ENCODE measurements at places on chromosomes 4 and X.

GRCh38 chrX:79162076-79162475, 17.6 kb downstream of the GPR174 start:
- DNase-seq = no peak

GRCh38 chr4:126495163-126495752, 1137.5 kb upstream of the INTU start:
- no peak for DNase-seq

GRCh38 chr4:39029752-39030694, 2.2 kb downstream of the TMEM156 start:
- no peak for DNase-seq

DNA sequence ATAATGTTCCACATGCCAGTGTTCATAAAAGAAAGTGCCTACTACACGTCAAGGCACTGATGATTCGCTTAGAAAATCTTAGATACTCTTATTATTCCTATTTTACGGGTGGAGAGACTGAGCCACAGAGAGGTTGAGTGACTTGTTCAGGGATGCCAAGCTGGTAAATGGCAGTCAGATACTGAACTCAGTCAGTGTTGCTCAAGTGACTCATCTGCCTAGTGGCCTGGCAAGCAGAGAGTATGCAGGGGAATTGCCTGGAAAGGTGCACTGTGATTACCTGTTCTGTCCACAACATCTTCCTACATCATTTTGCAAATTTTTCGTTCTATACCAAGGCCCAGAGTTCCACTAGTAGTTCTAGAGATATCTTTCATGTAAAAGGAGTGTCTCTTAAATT, 68.4 kb downstream of the RAPGEF2 start:
- DNase-seq = peak; percentile 6

DNA sequence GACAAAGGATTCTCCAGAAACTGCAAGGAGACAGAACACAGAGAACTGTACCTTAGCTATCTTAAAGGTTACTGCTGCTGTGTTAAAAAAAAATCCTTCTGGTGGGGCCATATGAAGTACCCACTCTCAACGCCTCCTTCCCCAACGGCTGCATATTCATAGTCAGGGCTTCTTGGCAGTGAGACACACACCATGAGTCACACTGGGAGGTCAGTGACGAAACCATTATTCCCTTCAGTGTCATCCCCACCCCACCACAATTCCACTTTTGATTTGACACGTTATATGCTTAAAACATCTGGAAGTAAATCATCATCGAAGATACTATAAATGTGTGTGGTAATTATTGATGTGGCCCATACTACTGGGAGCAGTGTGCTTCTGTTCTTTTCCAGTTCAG, 271.5 kb downstream of the LDB2 start:
- DNase-seq = no peak

DNA sequence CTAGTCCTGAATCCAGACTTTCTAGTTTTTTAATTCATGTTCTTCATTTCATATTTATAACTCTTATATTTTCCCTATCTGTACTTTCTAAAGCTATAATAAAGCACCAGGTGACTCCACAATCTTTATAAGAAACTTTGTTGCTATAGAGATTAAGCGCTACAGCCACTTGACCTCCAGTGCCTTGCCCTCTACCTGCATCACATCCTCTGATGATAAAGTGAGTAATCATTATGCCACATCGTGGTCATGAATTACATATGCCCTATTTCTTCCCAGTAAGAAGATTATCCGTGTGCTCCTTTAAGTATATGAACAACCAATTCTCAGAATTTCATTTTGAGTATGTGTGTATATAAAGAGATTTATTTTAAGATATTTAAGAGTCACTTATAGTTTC, 6.8 kb upstream of the DYNLT3 start:
- no peak for DNase-seq

DNA sequence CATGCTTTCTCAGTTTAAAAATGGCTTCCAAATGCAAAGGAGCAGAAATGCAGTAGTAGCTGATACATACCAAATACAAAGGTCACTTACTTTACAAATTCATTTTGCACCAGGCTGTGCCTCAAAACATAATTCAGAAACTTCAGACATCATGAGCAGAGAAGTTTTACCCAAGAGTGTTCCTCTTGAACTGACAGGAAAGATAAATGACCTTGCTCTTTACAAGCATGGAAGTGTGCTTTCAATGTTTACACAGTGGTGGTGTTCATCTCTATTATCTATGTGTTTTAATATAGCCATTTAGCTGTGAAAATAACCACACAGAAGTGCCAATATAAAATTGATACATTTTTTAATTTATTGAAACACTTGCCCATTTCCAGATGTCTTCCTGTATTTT, 383.4 kb downstream of the ANKRD50 start:
- DNase-seq = no peak

DNA sequence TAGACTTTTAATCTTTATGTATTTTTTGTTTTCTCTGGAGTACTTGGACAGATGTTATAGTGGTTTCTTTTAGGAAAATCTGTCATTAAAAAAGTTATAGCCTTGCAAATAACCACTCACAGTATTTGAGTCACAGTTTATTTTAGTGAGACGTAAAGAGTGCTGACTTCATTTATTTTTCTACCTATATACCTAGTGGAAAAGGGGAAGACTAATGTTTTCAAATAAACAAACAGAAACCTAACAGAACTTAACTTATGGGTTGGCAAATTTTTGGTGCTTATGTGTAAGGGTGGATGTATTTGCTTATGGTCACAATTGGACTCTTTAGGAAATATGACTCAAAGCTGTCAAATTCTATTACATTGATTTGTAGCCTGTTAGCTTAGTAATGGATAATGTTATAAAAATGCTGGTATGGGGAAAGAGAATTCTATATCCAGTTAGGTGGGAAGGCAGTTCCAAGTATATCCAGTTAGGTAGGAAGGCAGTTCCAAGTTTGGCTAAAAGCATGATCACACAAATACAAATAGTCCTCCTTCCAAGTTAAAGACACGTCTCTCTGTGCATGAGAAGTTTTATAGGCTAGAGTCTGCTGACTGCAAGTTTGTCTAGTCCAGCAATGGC, 61.9 kb downstream of the SLC9A6 start:
- DNase-seq = no peak

DNA sequence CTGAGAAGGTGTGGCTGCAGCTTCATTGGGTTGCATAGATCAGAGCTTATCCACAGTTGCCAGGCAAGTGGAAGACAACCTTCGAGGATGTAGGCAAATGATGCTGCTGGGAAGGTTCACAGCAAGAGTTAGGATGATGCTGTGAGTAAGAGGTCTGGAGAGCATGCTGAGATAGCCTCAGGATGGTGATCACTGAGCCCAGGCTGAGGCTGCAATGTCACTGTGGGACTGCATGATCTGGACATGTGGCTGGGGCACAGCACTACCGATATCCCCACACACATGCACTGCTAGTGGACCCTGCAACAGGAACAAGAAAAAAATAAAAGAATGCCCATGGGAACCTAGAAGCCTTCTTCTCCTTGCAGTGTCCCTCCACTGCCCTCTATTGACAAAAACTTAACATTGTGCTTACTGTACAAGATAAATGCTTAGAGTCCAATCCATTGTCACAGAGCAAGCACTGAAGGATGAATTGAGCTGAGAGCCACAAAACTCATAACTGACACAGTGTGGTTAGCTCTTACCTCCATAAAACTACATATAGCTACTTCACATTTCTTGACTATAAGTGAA, 105.6 kb downstream of the CNKSR2 start:
- DNase-seq = no peak

GRCh38 chr4:99043346-99043745, 45.2 kb downstream of the ADH5 start:
- DNase-seq = no peak

DNA sequence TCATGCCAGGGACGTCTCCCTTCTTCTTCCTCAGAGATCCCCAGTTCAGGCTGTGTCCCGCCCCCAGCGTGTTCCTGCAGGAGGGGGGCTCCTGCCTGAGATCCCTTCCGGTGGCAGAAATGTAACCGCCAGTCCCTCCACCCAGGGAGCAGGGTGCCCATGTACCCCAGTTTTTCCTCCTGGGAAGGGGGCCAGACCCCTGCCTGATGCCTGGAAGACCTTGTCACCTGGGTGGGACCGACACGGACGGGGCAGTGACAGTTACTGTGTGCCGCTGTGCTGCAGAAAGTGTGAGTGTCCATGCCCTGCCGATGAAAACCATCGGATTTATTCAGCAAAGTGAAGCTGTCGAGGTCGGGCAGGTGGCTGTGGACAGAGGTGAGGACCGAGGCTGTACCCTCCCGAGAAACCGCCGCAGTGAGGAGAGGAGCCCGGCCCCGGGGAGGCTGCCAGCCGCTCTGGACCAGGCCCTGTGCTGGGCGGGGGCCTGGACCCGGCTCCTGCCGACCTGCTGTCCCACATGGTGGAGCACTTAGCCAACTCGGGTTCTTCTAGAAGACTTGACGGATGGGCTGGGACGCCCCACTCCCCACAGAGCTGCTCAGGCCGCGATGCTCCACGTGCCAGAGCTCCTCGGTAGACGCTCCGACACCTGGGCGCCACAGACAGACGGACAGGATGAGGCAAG, 36.7 kb upstream of the HMX1 start:
- no peak for DNase-seq

GRCh38 chr4:11719879-11720278, 291.2 kb upstream of the HS3ST1 start:
- no peak for DNase-seq

DNA sequence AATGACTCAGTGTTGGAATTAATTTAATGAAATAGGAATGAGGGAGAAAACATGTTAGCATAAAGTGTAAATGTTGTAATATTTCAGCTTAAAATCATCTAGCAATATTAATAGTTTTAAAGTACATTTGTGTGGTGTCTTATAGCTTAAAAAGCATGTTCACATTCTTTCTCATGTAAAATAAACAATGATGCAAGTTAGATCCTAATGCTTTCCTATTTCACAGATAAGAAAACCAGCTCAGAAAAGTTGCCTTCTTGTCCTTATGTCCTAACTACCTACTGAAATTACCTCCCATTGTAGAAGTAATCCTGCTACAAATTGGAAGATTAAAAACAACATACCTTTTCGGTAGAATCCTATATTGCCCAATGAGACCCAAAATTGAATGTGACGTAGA, 40.9 kb upstream of the PRDM8 start:
- DNase-seq = no peak

- peak; percentile 38 for DNase-seq
Observed at GRCh38 chrX:56800801-56801200, 71.8 kb downstream of the NBDY start.
